Heart left ventricle (tissue), 16 donors: ENCODE measurements at places on chromosomes 13 and 19. TPM values are rescaled to one million over a fixed set of nuclear protein-coding genes. Genes with fewer than 3 reads are reported as not detected.

DNA sequence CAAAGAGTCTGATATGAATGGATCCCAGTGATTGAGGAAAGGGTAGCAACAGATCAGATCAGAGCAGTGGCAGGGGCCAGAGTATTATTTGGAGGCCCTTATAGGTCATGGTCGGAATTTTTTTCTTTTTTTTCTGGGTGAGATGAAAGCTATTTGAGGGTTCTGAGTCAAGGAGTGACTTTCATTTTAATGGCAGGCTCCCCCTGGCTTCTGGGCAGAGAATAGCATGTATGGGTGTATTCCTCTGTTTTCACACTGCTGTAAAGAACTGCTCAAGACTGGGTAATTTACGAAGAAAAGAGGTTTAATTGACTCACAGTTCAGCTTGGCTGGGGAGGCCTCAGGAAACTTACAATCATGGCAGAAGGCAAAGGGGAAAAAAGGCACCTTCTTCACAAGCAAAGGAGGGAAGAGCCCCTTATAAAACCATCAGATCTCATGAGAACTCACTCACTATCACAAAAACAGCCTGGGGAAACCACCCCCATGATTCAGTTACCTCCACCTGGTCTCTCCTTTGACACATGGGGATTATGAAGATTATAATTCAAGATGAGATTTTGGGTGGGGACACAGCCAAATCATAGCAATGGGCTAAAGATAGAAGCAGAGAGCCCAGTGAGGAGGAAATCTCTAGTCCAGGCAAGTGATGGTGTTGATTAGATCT lies 3.0 kb upstream of the SLC6A16 start:
- peaks cover 5% of the 10 kb centered on the region for H3K36me3 ChIP-seq
- H3K4me1 ChIP-seq = no peaks in the 10 kb centered on the region
- no peak overlapping the region for H3K27ac ChIP-seq
- no peaks in the 10 kb centered on the region for H3K27me3 ChIP-seq

DNA sequence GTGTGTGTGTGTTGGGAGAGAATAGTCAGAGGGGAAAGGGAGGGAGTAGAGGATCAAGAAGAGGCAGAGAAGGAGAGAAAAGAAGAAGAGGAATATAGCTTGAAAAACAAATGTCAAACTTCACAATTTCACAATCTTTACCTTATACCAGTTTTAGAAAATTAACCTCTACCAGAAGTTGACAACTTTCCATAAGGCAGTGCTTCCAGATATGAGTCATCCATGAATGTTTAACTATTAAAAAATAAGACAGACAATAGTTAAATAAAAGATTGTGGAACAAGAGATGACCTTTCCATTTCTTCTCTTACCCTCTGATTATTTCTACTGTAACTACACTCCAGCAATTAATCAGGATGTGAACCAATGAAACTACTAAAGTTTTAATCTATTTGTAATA lies 229.4 kb downstream of the ITGBL1 start:
- H3K27ac ChIP-seq = no peak overlapping the region
- H3K36me3 ChIP-seq = no peaks in the 10 kb centered on the region
- H3K4me1 ChIP-seq = no peaks in the 10 kb centered on the region
- DNase-seq = no peak

GRCh38 chr19:5594521-5594950 lies 26.8 kb upstream of the TINCR start:
- H3K4me3 ChIP-seq = no peak overlapping the region
- no peaks in the 10 kb centered on the region for H3K4me1 ChIP-seq
- no peak overlapping the region for H3K27ac ChIP-seq
- no peak for DNase-seq

DNA sequence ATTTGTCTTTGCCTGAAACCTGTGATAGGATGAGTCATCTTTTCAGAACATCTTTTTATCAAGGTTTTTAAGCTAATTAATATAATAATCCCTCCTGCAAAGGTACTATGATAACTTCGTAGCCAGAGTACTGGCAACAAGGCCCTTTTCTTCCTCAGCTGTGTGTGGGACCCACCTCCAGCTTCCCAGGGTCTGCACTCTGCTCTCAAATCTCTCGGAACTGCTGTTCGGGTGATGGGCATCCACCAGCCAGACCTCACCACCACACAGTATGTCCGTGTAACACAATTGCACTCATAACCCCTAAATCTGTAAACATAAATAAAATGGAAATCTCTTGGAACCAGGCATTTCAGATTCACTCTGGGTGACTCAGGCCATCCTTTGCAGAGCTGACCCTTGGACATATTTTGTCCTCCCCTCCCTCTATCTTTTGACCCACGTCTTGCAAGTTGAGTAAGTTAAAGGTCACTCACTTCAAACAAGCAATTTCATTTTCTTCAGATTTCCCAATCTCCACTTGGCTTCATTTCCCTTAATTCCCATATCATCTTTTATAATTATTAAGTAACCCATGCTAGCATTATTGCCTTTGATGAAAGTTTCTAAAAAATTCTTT lies 29.5 kb downstream of the COL4A1 start:
- no peak overlapping the region for H3K4me3 ChIP-seq
- no peaks in the 10 kb centered on the region for H3K27me3 ChIP-seq
- H3K36me3 ChIP-seq = peaks cover 7% of the 10 kb centered on the region
- H3K27ac ChIP-seq = peak overlapping the region; percentile 71
- no peak for DNase-seq
- H3K4me1 ChIP-seq = peaks cover 61% of the 10 kb centered on the region

Gene ZNF497
- total RNA-seq = 0.60 TPM

Gene HCST
- 15.6 TPM for total RNA-seq
